ENCODE measurements at places on chromosomes 4 and X.

- no peak overlapping the region for H3K27ac ChIP-seq
- no peaks in the 10 kb centered on the region for H3K4me1 ChIP-seq
Measured at GRCh38 chr4:25635501-25635900, 20.1 kb upstream of the SLC34A2 start.

DNA sequence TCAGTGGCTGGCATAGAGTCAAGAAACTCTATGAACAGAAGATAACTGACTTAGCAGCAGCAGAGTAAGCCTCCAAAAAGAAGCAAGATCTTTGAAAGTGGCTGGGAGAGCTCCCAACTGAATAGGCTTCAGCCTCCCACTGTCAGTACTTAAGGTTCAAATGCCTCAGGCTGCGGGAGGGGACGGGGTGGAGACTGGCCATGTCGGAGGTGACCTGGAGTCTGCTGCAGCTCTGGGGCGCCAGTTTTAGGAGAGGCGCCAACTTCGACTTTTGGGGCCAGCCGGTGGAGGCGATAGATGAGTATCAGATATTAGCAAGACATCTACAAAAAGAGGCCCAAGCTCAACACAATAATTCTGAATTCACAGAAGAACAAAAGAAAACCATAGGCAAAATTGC, 67.3 kb downstream of the TMEM144 start:
- H3K27me3 ChIP-seq = no peaks in the 10 kb centered on the region
- no peak overlapping the region for H3K4me3 ChIP-seq
- H3K36me3 ChIP-seq = no peaks in the 10 kb centered on the region

- no peaks in the 10 kb centered on the region for H3K27me3 ChIP-seq
- DNase-seq = no peak
- no peaks in the 10 kb centered on the region for H3K4me1 ChIP-seq
- H3K4me3 ChIP-seq = no peak overlapping the region
Measured at GRCh38 chr4:172785613-172786012, 383.0 kb upstream of the GALNT7 start.

- no peak overlapping the region for H3K27ac ChIP-seq
- H3K4me3 ChIP-seq = no peak overlapping the region
- H3K27me3 ChIP-seq = no peaks in the 10 kb centered on the region
- DNase-seq = no peak
- no peaks in the 10 kb centered on the region for H3K4me1 ChIP-seq
Measured at GRCh38 chr4:29540439-29541102, 1179.6 kb upstream of the PCDH7 start.

Data from prostate gland (tissue), 2 donors.